ENCODE measurements at places on chromosomes 16 and 17.

DNA sequence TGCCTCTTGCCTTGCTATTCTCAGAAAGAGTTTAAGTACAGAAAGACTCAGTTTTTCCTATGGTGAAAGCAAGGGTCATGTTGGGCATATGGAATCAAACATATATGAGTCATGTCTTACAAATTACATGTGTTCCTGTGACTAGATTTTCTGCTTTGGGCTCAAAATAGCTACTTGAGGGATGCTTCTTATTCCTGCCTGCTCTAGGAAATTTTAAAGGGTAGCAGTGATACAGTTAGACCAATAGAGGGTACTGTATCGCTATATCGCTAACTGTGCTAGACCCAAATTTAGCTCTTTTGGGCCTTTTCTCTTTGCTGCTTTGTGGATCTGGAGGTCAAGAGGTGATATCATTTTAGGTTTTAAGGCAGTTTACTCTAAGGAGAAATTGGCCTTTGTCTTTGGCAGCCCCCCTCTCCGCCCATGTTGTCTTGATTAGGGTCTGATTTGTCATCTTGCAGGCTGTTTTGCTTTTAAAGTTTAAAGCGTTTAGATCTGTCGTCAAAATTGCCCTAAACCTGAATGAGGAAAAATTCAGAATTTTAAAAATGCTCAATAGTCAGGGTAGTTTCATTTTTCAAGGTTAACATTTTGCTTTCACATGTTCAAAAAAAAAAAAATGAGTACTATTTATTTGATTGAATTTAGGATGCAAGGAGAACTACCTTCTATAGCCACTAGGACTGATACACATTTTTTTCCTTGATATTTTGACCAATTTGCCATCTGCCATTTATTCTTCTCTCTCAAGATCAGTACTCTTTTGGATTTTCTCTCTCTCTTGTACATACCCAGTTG lies 8.8 kb downstream of the NFATC3 start:
- peak; percentile 90 for ATAC-seq

- ATAC-seq, result peak; percentile 18
Observed at GRCh38 chr16:24728891-24729242, 584 bp upstream of the TNRC6A start.

GRCh38 chr17:57259817-57260216 lies 3.5 kb downstream of the MSI2 start:
- ATAC-seq, result no peak

DNA sequence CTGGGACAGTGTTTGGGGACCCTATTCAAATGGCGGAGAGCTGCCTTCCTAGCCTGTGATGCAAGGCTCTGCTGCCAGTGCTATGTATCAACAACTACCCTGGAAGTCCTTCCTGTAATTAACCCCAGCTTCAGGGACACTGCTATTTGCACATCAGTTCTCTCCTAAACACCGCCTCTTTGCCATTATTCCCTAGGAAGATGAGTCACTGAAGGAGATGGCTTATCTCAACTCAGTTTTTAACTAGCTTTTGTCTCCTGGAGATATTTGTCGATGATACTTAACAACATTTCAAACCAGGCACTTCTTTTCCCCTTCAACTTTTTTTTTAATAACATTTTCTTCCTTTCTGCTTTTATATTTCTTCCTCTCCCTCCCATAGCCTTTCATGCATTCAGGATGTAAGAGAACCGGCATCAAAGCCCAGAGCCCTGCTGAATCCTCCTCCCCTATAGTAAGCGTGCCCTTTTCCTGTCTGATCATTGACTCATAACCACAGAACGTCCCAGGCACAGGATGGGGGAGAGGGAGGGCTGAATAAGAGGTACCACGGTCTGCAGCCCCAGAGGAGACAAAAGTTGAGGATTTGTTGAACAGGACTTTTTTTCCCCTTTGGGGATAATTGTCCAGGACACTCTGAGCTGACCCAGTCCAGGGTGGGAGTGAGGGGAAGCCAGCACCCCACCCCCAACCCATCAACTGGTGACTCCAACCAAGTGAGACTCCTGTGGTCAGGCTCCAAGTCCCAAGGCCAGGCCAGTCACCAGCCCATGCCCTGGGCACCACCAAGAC lies 387.8 kb upstream of the SALL1 start:
- peak; percentile 95 for ATAC-seq

GRCh38 chr17:5775098-5775497 lies 190.8 kb upstream of the NLRP1 start:
- ATAC-seq, result no peak

DNA sequence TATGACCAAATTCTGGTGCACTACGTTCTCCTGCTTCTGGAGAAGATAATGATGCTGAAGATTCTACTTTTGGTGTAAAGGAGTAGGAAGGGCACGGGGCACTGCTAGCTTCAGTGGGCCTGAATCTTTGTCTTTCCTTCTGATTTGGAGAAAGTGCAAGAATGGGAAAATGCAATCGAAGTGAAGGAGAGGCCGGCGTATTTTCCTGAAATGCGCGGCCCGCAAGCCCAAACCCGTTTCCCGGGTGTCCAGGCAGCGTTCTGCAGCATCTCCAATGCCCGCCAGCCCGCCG lies 372 bp upstream of the NDE1 start:
- no peak for ATAC-seq

DNA sequence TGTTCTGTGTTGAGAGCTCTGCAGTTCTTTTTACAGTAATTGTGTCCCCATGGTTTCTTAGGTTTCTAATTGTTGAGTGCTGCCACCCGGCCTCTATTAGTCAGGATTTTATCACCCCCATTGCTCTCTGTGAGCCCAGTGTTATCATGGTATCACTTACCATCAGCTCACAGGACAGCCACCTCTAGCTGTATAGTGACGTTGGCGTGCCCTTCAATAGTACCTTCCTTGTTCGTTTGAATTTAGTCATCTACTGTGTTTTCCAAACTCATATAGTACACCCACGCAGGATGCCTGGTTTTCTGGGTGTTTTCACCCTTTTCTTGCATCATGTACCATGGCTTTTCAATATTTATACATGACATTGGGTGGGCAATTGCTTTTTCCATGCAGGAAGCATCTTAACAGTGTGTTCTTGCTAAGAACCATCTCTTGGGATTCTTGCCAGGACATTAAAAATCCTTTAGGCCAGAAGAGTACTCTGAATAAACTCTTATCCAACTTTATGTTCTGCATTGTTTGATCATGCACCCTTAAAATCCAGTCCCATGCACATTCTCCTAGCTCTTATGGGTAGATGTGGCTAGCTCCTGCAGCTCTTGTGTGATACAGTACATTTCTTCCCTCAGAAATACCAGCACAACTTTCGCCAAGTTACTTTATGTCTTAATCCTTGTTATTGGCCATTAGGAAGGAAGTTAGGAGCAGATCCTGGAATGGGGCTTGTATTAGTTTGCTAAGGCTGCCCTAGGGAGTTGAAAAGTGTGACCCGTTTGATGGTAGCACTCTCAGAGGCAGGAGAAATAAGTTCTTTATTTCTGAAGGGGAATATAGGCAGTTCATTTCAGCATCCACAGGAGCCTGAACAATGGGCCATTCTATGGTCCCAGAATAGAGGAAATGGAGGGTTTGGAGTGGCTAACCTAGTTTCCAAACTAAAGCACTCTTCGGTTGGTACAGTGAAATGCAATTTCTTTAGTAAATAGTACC lies 11.3 kb upstream of the ABCA10 start:
- ATAC-seq, result no peak

DNA sequence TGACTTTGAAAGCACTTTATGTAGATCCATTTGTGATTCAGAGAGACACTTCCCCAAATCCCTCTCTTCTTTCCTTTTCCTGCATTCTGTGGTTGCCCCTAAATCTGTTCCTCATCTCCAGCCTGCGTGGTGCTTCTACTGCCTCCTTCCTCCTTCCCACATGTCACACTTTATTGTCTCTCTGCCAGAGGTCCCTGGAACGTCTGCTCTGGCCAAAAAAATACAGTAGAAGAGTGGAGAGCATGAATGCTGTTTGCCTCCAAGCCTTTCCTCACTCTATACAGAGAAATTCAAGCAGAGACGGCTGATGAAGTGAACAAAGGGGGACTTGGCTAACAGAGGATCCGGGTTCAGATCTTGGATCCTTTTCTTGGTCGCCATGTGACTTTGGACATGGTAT lies 22.8 kb upstream of the IRX3 start:
- ATAC-seq, result no peak

DNA sequence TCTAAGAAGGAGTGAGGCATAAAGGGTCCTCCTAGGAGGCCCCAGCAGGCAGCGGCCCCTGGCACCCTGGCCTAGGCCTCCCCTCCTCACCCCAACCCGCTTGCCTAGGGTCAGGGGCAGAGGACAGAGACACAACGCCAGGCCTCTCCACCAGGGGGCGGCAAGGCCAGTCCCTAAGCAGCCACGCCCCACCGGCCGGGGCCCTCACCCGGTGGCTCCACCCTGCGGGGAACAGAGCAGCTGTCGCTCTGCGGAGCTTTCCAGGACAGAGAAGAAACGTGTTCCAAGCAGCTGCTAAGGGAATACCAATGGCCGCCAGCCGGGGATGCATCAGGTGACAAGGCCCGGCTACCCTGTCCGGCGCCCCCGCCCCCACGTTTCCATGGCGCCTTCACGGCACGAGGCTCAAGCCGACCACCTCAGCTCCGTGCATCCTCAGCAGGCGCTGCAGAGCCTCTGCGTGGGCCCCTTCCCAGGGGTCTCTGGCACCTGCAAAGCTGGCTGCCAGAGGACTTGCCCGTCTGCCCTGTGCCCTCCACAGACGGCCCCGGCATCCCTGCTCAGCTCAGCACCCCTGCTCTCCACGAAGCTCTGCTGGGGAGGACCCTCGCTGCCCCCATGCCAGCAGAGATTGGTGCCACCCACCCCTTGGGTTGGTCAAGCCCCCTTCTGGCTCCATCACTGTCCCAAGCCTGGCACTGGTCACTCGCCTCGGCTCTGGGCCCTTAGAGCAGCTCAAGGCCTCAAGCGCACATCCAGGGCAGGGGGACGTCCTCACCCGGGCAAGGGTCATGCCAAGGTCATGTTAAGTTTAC lies 5.6 kb downstream of the ZNF598 start:
- peak; percentile 91 for ATAC-seq

- ATAC-seq, result no peak
Observed at GRCh38 chr16:68236826-68237242, 907 bp upstream of the ESRP2 start.

DNA sequence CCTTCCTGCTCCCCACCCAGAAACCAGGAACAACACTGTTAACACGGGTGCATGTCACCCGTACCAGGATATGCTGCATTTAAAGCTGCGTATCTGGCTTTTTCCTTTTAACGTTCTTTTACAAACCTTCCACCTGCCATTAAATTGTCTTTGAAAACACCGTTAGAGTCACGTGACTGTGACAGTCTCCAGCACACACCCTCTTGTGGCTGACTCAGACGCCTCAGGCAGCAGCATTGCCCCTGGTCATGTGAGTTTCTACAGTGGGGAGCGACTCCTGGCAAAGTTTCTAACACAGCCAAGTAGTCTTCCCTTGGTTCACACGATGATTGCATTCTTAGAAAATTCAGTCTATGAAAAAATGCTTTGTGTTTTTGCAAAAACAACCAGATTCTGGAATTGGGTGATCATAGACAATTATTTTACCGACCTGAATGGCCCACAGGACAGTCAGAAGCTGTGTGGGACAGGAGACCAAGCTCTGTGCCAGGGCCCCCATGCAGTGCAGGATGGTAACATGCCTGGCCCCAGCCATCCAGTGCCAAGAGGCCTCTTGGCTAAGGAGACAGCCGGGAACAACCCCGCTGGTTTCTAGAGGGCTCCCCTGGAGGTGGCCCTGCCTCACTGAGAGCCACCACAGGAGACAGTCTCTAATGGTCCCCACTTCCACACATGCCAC lies 199.1 kb downstream of the KATNIP start:
- peak; percentile 79 for ATAC-seq

DNA sequence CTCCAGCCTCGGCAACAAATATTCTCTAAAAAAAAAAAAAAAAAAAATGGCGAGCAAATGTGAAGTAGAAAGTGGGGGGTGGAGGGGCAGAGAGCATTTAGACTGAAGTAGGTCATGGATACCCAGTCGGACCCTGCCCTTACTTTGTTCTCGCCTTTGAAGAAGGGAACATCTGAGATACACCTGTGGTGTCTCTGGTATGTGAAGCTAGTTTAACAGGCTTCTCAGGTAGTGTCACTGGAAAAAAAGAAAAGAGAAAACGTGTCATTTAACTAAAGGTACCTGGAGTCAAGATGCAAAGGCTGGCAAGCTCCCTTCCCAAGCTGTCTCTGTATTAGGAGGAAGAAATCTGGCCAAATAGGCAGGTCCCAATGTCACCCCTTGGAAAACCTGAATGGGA lies 8.0 kb downstream of the FBF1 start:
- ATAC-seq, result no peak

- no peak for ATAC-seq
Observed at GRCh38 chr17:80811181-80812105, 180.2 kb upstream of the CHMP6 start.

GRCh38 chr16:22659933-22660332 lies 149.2 kb downstream of the NPIPB5 start:
- no peak for ATAC-seq

DNA sequence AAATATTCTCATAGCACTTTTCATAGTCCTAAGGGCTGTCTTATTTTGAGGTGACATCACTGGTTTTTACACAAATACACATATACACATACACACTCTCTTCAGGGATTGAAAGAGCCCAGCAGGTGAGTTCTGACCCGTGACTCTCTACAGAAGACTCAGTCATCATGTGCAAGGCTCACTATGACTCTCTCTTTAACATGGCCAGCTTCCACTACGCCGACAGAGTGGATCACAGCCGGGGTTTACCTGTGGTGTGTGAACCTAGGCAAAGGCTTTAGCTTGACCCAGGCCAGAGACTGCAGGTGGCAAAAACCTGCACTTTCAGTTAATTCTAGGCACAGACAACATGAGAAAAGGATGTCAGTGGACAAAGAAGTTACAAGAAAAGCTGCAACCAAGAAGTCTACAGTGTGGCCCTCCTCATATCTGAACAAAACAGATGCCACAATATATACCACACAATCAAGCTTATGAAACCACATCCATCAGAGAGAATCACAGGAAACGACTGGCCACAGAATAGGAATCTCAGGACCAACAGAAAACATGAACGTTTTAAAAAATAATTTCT lies 56.5 kb downstream of the CYTH1 start:
- no peak for ATAC-seq

GRCh38 chr16:27920391-27920891 lies 143.1 kb downstream of the GSG1L start:
- peak; percentile 76 for ATAC-seq

GRCh38 chr17:74276051-74276476 lies 2.0 kb downstream of the DNAI2 start:
- ATAC-seq, result no peak

DNA sequence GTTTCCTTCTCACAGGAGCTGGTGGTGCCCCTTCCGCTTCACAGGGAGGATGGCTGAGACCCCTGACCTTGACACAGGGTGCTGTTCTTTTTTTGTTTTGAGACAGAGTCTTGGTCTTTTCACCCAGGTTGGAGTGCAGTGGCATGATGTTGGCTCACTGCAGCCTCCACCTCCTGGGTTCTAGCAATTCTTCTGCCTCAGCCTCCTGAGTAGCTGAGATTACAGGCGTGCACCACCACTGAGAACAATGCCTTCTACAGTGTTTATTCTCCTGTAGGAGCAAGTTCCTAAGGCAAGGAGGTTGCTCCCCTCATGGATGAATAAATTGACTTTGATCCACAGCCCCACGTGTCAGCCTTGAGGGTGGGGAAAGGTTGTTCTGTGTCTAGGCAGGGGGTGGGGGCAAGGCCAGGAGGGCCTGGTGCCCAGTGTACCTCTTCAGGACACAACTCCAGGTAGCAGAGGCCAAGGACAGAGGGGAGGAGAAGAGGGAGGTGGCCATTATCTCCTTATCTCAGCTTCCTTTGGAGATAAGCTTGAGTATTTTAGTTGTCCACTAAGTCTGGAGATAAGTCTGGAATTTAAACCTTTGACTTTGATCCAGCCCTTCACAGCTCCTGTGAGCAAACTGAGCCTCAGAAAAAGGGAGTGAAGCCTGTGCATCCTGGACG lies 159.4 kb downstream of the SEC14L1 start:
- ATAC-seq, result no peak

- ATAC-seq, result no peak
Observed at GRCh38 chr17:72516772-72517399, 396.1 kb downstream of the SOX9 start.

Measured in SK-N-SH treated with all-trans-retinoic acid at 6 μM for 48 hours (cell line).